T-cell (primary cell): ENCODE measurements at places on chromosomes 5 and 9.

GRCh38 chr5:134142052-134142451 lies 27.6 kb downstream of the TCF7 start:
- no peak for DNase-seq

DNA sequence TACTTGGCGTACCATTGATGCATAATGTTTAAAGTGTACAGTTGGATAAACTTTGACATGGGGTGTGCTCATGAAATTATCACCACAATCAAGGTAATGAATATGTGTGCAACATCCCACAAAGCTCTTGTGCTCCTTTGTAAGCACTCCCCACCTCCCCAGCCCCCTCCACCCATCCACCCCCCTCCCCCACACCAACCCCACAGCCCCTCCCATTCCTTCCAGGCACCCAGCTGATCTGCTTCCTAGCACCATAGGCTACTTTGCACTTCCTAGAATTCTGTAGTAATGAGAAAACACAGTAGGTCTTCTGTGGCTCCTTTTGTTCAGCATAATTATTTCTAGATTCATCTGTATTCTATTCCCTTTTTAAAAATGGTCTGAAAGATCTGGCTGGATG lies 24.5 kb downstream of the FGD3 start:
- DNase-seq, result no peak

- DNase-seq, result no peak
Measured at GRCh38 chr5:50967009-50967562, 300.6 kb downstream of the PARP8 start.

GRCh38 chr9:35470340-35470739 lies 19.6 kb upstream of the RUSC2 start:
- no peak for DNase-seq

DNA sequence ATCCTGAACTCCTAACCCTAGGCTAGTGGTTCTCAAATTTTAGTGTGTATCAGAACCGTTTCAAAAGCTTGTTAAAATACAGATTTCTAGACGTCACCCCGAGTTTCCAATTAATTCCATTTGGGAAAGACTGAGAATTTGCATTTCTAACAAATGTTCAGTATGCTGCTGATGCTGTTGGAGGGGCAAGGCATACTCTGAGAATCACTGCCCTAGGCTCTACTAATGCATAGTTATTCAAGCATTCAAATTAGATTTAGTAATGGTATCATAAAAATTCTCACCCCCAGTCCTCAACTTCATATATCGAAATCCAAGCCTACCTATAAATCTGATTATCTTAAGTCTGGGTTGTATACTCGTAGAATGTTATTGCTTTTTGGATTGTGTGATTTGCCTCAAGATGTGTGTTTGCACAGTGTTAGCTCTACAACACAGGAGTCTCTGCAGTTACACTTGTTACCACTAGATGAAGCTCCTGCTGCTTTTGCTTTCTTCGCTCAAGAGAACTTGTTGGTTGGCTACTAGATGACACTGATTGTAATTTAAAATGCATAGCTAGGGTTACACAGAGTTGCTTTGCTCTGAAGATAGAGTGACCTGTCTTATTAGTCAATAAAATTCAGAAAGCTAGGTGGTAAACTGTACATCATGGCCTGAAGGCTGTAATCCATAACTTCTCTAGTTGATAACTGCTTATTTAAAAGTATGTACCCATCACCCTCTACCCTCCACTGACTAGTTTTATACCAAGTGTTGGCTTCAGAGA lies 7.5 kb upstream of the ERAP2 start:
- no peak for DNase-seq

DNA sequence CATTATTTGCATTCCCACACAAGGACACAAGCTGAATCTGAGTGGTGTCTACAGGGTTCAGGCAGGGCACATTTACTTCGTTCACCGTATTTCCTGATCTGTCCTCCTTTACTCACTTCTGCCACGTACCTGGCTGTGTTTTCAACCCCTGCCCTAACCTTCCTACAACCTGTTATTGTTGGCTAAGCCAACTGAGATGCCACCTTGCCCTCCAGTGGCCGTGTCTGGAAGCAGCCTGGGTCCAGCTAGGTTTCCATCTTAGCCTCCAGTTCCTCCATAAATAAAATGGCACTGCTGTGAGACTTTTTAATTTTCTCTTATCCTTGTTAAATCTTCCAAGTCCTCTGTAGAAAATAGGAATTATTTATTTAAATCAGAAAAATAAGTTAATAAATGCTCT lies 64.8 kb downstream of the ATP10B start:
- no peak for DNase-seq

GRCh38 chr5:133381571-133382365 lies 230.6 kb downstream of the FSTL4 start:
- DNase-seq, result no peak
